ENCODE measurements at places on chromosomes 3 and 15. TPM values are rescaled to one million over a fixed set of nuclear protein-coding genes. Genes with fewer than 3 reads are reported as not detected.
A peak's percentile ranks its signal among the peaks of the same experiment; 100 is the strongest.

- H3K27ac ChIP-seq: no peak overlapping the region
- no peaks in the 10 kb centered on the region for H3K36me3 ChIP-seq
- no peaks in the 10 kb centered on the region for H3K4me1 ChIP-seq
These were observed 1077.4 kb downstream of the EPHA3 start for GRCh38 chr3:90184861-90185260.

DNA sequence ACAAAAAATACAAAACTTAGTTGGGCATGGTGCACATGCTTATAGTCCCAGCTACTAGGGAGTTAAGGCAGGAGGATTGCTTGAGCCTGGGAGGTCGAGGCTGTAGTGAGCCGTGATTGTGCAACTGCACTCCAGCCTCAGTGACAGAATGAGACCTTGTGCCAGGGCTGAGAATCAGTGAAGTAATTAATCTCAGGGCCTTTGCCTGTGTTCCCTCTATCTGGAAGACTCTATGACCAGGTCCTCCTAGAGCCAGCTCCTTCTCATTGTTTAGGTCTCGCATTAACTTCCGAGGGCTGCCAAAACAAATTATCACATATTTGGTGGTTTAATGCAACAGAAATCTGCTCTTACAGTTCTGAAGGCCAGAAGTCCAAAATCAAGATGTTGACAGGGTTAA, 41.4 kb upstream of the FLNB start:
- H3K4me1 ChIP-seq: peaks cover 2% of the 10 kb centered on the region
- H3K27me3 ChIP-seq: no peaks in the 10 kb centered on the region
- H3K27ac ChIP-seq: peak overlapping the region; percentile 59
- no peak overlapping the region for H3K4me3 ChIP-seq

DNA sequence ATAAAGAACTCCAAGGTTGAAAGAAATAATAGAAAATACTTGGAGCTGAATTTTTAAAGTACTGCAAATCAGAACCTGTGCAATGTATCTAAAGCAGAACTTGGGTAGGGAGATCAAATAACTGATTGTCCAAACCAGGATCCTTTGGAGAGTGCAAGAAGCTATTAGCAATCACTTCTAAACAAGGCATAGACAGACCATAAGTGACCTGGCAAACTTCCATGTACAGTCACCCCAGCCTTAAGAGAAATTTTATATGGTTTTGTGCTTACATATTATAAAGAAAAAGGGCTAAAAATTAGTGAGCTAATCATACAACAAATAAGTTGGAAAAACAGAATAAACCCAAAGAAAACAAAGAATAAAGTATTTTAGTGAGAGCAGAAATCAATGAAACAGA, 35.2 kb downstream of the ETV5 start:
- no peaks in the 10 kb centered on the region for H3K4me1 ChIP-seq
- H3K4me3 ChIP-seq: no peak overlapping the region
- DNase-seq: no peak
- no peaks in the 10 kb centered on the region for H3K27me3 ChIP-seq
- H3K36me3 ChIP-seq: no peaks in the 10 kb centered on the region
- H3K27ac ChIP-seq: no peak overlapping the region

Gene DTWD1
- 5.8 TPM for polyA plus RNA-seq
